ENCODE measurements at places on chromosomes 7 and 10. TPM values are rescaled to one million over a fixed set of nuclear protein-coding genes. Genes with fewer than 3 reads are reported as not detected.

Gene AGAP5
- polyA plus RNA-seq: 0.99 TPM

Gene ENTPD1
- polyA plus RNA-seq: 48.0 TPM

Gene PRKG1
- 0.36 TPM for polyA plus RNA-seq

Gene ABCC2
- polyA plus RNA-seq: 0.33 TPM

Gene OR2A42
- polyA plus RNA-seq: not detected
